ENCODE measurements at places on chromosomes 4 and X.

- no peak overlapping the region for H3K27ac ChIP-seq
- H3K4me3 ChIP-seq = no peak overlapping the region
Observed at GRCh38 chr4:139472852-139473251, 18.9 kb downstream of the RAB33B start.

DNA sequence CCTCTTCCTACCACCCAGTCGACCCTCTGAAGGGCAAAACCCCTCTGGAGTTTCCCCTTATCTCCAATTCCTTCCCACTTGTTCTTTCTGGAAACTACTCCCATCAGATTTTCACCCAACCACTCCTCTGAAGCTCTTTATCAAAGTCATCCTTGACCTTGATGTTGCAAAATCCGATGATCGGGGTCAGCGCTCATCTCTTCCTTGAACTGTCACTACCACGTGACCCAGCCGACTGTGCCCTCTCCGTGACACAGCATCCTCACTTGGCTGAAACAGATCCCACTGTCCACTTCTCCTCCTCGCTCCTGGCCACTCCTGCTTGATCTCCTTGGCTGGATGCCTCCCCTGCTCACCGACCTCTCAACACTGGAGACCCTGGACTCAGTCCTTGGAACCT is 1.1 kb downstream of the CFAP99 start:
- no peak for DNase-seq
- H3K4me1 ChIP-seq = peaks cover 35% of the 10 kb centered on the region
- H3K36me3 ChIP-seq = no peaks in the 10 kb centered on the region
- peaks cover 53% of the 10 kb centered on the region for H3K27me3 ChIP-seq

GRCh38 chrX:152601848-152602616 is 35.7 kb upstream of the GABRQ start:
- peaks cover 5% of the 10 kb centered on the region for H3K27me3 ChIP-seq
- no peaks in the 10 kb centered on the region for H3K36me3 ChIP-seq
- H3K4me1 ChIP-seq = no peaks in the 10 kb centered on the region
- DNase-seq = no peak
- no peak overlapping the region for H3K4me3 ChIP-seq

DNA sequence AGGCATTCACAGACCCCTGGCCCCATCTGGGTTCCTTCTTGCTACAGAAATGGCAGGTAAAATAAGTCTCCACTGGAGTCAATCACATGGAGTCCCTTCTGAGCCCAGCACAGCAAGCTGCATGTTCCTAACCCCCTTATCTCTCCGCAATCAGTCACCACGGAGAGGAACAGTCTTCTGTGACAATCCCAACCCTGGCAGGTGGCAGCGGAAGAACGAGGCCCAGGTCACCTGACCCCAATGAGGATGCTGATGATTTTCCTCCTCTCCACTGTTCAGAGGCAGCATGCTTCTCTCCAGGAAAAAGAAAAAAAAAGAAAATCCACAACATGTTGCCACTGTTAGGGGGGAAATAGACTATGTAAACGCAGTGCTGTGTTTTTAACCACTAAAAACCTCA is 50.1 kb downstream of the TSPAN5 start:
- no peak for DNase-seq
- H3K36me3 ChIP-seq = no peaks in the 10 kb centered on the region
- H3K4me1 ChIP-seq = no peaks in the 10 kb centered on the region
- no peak overlapping the region for H3K4me3 ChIP-seq
- no peak overlapping the region for H3K27ac ChIP-seq

DNA sequence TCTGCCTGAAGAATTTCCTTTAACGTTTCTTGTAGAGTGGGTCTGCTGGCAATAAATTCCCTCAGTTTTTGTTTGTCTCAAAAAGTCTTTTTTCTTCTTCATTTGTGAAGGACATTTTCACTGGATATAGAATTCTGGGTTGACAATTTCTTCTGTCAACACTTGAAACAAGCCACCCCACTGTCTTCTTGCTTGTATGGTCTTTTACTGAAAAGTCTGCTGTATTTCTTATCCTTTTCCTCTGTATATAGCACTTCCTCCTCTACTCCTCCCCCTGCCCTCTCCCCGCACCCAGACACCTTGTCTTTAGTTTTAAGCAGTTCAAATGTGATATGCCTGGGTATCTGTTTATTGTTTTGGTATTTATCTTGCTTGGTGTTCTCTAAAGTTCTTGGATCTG is 23.3 kb downstream of the SLC9A7 start:
- DNase-seq = no peak
- no peaks in the 10 kb centered on the region for H3K27me3 ChIP-seq
- no peak overlapping the region for H3K4me3 ChIP-seq
- H3K36me3 ChIP-seq = no peaks in the 10 kb centered on the region

GRCh38 chr4:11228530-11228929 is 200.2 kb downstream of the HS3ST1 start:
- no peak overlapping the region for H3K27ac ChIP-seq
- no peaks in the 10 kb centered on the region for H3K4me1 ChIP-seq
- H3K4me3 ChIP-seq = no peak overlapping the region

- H3K4me1 ChIP-seq = no peaks in the 10 kb centered on the region
- peak overlapping the region; percentile 80 for H3K27ac ChIP-seq
- no peaks in the 10 kb centered on the region for H3K36me3 ChIP-seq
- no peaks in the 10 kb centered on the region for H3K27me3 ChIP-seq
- peak overlapping the region; percentile 67 for H3K4me3 ChIP-seq
Observed at GRCh38 chrX:79366556-79366872, 620 bp downstream of the ITM2A start.

Measured in left ventricle myocardium inferior (tissue), 1 donor.